ENCODE measurements at places on chromosomes 7 and 10.

DNA sequence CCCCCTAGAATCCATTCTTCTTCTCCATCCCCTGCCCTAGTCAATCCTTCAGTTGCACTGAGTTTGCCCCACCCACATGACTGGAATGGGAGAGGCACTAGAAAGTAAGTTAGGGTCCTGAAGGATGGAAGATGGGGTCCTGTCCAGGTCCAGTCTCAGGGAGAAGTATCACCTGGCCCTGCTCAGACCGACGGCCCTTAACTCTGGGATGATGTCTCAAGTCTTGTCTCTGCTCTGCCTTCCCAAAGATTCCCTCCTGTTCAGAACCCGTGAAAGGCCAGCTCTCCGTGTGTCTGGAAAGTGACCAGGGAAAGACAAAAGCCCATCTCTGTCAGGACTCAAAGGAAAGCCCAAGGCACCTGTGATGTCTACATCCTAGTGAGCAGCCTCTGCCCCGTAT, 88.8 kb downstream of the OAT start:
- peak; percentile 6 for DNase-seq

DNA sequence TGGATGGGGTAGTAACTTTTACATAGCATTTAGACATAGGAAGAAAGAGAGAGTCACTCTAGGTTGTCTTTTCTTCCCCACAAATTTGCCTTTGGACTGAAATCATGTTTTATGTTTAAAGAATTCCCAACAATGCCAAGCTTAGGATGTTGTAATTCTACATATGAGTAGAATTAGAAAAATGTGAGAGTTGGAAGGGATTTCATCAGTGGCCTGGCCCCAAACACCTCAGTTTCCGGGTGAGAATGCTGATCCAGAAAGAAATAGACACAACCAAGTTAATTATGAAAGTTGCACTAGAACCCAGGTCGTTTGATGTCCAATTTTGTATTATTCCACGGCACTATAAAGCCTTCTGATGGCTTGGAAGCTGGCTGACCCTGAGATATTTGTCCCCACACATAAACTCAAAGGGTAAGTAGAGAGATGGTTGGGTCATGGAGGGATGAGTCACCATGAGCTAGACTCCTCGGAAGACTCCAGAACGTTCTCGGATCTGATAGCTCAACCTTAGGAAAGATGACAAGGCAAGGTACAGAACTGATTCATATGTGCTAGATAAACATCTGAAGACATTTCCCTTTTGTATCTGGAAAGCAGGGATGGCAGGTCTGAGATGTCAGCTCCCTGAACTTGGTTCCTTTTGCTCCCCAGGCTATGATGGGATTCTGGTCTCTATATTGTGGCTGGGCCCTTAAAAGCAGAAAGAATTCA, 48.8 kb upstream of the SLC35B4 start:
- DNase-seq: no peak

DNA sequence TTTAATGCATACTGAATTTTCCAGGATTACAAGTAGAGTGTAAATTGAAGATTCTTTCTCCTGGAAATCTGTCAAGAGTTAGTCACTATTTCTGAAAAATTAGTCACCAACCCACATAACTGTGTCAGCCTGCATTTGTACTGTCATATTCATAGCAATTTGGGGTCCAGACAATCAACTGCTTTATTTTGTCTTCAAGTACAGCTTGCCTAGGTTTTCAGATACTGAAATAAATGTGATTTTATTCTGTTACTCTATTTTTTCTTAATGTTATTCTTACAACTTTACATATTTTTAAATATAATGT, 55.1 kb downstream of the CUBN start:
- DNase-seq: no peak

DNA sequence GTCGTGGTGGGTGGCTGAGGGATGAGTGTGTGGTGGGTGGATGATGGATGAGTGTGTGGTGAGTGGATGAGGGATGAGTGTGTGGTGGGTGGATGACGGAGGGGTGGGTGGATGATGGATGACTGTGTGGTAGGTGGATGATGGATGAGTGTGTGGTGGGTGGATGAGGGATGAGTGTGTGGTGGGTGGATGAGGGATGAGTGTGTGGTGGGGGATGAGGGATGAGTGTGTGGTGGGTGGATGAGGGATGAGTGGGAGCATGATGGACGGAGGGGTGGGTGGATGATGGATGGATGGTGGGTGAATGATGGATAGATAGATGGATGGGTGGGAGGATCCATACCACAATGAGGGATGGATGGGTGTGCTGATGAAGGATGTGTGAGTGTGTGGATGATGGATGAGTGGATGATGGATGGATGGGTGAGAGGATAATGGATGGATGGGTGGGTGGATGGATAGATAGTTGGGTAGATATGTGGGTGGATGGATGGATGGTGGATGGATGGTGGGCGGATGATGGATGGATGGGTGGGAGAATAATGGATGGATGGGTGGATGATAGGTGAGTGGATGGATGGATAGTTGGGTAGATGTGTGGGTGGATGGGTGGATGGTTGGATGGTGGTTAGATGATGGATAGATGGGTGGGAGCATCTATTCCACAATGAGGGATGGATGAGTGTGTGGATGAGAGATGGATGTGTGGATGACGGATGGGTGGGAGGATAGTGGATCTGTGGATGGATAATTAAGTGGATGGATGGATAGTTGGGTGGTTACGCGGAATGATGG, 266.8 kb downstream of the CELF2 start:
- no peak for DNase-seq

GRCh38 chr7:143436325-143436946, 6.8 kb upstream of the TAS2R60 start:
- no peak for DNase-seq

GRCh38 chr10:112957640-112958092, 7.6 kb downstream of the TCF7L2 start:
- no peak for DNase-seq

GRCh38 chr7:260441-261281, 29.3 kb upstream of the FOXL3 start:
- no peak for DNase-seq

- no peak for DNase-seq
Measured at GRCh38 chr10:46999217-46999616, 88.0 kb downstream of the PTPN20 start.

DNA sequence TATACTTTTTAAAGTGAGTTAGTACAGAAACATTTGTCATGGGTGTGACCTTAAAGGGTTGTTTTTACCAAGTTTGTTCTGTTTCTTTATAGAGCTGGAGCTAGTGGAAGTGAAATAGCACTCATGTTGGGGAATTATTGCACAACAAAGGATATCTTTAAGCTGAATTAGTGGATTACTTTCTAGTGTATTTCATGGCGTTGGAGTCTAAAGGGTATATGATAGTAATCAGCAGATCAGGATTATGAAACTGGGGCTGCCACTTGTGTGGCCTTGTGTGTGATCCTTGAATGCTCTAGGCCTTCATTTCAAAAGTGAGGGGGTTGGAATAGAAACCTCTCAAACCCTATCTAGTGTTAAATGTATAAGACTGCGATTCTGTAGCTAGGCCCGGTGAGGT, 123.6 kb downstream of the LYZL1 start:
- no peak for DNase-seq

GRCh38 chr10:12702215-12702770, 299.2 kb downstream of the CCDC3 start:
- no peak for DNase-seq

DNA sequence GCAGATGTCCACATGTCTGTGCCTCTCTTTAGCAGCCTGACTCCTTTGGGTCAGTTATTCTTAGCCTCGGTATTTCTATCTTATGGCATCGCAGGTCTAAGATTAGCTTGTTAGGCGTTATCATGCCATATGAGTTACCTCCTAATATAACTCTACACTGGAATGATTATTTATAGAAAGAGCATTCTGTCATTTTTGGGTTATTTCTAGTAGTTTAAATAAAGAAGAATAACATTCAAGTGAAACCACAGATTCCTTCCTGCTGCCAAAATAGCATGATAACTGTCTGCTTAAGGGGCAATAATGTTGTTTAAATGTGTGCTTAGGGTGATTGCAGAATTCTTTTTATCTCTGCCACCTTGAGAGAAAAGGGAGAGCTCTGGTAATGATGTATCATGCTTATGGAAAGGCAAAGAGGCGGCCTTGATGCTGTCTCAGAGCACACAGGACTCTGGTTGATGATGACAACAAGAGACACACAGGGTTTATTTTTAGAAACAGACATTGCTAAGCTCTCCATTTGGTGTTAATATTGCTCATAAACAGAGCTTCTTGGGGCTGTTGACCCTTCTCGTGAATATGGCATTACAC, 10.4 kb downstream of the HDAC9 start:
- DNase-seq: no peak

DNA sequence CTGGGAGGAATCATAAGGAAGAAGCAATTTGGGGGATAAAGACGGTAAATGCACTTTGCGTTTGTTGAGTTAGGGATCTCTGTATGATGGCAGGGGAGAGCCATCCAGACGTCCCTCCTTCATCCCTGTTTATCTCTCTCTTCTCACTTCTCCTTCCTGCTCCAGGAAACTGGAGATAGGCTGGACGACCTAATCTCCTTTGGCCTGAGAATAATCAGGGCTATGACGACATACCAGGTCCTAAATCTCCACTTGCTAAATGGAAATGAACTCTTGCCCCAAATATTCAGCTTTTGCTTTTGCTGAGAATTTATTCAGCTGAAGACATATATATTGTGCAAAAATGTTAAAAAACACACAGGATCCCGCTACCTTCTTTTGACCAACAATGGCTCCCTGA, 182.9 kb upstream of the INHBA start:
- no peak for DNase-seq

GRCh38 chr7:132614428-132615318, 38.4 kb upstream of the PLXNA4 start:
- peak; percentile 34 for DNase-seq

GRCh38 chr10:7491949-7492659, 81.3 kb upstream of the SFMBT2 start:
- no peak for DNase-seq

- DNase-seq: no peak
Measured at GRCh38 chr10:89156161-89156835, 50.8 kb downstream of the CH25H start.

GRCh38 chr10:89966211-89966610, 264.8 kb downstream of the KIF20B start:
- DNase-seq: no peak

- no peak for DNase-seq
Measured at GRCh38 chr10:77457266-77457665, 180.3 kb downstream of the KCNMA1 start.

- no peak for DNase-seq
Measured at GRCh38 chr7:21651697-21652096, 108.9 kb downstream of the DNAH11 start.

GRCh38 chr7:25408012-25408687, 179.9 kb upstream of the NPVF start:
- DNase-seq: no peak

DNA sequence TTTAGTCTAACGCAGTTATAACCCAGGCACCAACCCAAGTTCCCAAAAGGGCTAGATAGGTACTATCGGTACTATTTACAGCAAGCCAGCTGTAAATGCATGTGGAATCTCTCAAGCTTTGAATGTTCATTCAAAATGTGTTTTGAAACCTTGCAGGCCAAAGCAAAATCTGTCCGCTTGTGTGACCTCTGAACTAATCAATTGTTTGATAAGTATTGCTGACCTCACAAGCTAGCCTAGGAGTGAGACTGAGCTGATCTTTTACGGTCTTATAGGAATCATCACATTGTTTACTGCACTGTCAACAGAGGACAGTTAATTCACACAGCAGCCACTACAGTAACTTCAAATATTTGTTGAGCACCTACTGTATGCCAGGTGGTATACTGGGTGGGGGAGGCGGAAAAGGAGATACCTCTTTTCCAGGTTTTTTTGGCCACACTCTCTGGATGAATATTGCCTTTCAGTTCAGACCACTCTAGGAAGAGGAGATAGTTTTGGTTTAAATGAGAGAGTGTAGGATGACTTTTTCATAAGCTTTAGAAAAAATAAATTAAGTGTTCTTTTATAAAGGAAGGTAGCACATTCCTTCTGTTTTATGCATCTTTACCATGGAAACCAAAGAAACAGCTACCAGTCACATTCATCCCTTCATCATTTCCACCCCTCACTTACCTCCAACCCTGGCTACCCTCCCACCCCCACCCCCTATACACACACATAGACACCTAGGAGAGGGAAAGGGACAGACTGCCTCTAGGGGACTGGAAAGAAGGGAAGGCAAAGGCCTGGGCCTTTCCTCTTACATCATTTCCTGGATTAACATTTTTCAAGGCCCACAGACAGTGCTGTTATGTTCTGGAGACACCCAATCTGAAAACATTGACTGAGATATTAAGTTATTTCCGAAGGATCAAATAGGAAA, 2.4 kb downstream of the PAPSS2 start:
- no peak for DNase-seq

- DNase-seq: no peak
Measured at GRCh38 chr7:7919449-7919945, 49.1 kb upstream of the GLCCI1 start.

DNA sequence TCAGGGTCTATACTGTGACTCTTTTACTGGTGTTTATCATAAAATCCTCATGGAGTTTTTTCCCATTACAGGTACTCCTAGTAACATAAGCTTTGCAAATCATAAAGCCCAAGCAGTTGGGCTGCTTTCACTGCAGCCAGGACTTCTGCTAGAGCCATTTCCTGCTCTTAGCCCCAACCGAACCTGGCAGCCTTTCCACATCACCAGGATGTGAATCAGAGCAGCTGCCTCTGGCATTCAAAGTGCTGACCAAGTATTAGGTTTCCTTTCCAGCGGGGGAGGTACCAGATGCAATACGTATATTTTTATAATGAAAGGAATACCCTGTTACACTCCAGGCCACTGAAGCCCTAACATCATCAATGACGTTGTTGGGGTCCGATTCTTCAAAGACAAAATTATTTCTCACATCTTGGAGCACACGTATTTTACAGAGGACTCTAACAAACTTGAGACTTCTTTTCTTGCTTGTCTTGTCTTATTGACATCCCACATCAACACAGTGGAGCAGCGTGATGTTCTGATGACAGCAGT, 3.6 kb upstream of the HTR5A start:
- DNase-seq: no peak

DNA sequence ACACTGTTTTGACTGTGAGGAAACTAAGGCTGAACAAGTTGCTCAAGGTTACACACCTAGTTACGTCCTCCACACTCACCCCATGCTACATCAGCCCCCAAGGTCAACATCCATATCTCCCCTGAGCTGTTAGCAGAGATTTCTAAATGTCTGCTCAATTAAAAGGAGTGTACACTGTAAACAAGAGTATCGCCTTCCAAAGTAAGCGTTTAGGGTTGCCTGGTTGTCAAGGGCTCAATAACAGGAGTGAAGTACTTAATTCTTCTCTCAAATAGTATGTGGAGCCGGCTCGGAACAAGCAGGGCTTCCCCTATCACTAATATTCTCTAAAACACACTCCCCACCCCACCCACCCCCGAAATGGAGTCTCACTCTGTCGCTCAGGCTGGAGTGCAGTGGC, 412.8 kb upstream of the GALNT17 start:
- DNase-seq: no peak

GRCh38 chr7:72447465-72448204, 35.5 kb upstream of the CALN1 start:
- DNase-seq: no peak

All from H1 (cell line).